IPS-NIHi11 (cell line): ENCODE measurements at places on chromosomes 13 and 19.

GRCh38 chr13:59547950-59548349, 615.8 kb downstream of the DIAPH3 start:
- DNase-seq, result no peak

DNA sequence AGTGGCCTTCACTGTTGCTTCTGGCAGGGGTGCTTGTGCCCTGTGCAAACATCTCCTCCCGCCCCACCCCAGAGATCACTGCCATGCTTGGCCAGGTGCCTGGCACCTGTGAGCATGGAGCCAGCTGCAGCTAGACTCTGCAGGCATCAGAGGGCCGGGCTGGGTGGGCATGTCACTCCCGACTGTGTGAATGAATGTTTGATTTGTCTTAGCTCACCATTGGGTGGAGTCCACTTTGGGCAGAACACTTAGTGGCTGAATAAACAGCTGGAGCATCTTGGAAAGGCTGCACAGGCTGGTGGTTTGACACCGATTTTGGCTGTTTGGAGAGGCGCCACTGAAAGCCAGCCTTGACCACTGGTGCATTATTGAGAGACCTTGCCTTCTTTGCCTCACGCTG, 267.3 kb downstream of the DLEU7 start:
- no peak for DNase-seq

DNA sequence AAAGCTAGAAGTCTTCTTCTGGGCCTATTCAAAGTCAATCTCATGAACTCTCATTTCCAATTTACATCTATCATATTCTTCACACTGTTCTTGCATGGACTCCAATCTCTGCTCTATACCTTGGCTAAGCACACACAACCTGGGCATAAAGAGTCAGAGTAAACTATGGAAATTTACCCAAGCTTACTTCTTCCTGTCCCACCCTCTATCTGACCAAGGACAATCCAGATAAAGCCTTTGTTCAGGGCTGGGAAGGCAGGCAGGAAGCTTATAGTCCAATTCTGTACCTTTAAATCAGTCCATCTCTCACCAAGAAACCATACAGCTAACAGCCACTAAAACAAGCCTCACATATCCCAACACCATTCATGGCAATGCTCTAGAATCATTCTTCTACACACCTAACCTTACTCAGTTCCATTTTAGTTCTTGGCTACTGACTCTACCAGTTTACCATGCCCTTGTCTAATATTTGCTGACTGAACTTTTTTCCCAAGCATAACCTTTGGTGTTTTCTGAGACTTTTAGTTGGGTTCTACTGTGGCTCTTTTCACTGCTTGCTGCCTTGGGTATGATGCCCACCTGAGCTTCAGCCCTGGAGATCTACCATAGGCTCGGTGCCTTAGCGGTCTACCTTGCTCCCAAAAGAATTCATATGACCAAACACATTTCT, 38.9 kb downstream of the N4BP2L2 start:
- no peak for DNase-seq

GRCh38 chr13:79445968-79446645, 34.8 kb upstream of the NDFIP2 start:
- peak; percentile 11 for DNase-seq

DNA sequence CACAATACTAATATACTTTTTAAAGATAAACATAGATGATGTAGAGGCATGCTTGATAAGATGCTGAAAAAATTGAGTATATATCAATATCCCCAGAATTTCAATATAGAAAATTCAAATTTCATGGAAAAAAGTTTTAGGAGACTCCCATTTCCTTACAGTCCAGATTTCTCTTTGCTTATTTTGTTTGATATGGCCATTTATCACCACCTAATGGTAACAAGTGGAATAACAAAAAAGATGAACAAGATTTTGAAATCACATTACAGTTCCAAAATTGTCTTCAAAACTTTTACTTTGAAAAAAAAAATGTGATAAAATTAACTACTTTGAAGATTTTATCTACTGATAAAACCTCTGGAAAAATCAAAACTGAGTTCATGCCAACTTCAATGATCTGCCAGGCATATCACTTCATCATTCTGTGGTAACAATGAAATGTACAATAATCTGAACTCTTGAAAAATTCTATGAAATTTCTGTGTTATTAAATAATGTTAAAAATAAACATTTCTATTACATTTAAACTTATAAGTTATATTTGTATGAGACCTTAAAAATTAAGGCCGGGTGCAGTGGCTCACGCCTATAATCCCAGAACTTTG, 17.5 kb downstream of the MIPEP start:
- DNase-seq, result peak; percentile 28

DNA sequence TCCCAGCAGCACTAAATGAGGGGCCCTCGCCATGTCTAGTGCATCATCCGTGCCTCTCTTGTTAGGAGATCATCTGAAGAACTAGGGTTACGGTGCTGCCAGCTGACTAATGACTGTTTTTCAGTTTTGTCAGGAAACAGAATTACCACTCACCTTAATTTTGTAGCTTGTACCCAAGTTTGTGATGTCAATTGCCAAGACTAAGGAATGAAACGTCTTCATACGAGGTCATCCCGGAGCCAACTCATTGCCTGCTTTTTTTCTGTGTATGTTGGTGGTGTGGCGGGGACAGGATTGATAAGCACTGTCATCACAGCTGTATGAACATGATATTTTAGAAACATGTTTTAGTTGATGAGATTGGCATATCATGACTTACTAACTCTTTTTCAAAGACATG, 100.6 kb downstream of the TNFRSF19 start:
- no peak for DNase-seq

DNA sequence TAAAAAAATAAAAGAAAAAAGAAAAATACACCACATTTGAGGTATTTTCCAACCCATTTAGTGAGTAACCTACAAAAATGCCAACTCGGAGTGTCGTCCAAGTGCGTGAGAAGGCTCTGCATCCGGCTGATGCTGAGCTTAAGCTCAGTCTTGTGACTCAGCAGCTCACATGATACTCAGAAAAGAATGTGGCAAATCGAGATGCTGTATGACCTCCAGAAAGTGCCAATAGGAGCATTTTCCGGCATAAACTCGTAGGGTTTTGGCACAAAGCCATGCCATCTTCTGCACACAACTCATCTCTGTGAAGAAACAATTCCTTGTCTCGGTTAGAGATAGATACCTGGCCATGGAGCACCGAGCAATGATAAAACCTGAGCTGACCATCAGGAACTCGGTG, 58.5 kb downstream of the TRPM4 start:
- no peak for DNase-seq

- no peak for DNase-seq
Observed at GRCh38 chr19:44684892-44685863, 13.8 kb upstream of the CEACAM16 start.

GRCh38 chr13:106533101-106533942, 2.1 kb downstream of the EFNB2 start:
- peak; percentile 62 for DNase-seq

DNA sequence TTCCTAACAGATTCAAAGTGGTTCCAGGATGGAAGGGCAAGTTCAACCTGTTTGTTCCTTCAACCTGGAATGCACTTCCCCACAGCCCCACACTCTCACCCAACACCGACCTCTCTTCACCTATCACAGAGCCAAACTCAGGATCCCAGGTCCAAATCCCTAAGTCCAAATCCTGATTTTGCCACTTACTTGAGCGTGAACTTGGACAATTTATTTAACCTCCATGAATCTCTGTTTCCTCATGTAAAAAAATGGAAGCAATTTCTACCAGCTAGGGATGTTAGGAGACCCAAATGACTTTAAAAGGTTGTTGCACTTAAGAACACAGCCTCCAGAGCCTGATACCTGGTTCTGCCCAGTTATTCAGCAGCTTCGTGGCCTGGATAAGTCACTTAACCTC, 5.4 kb upstream of the IGSF23 start:
- DNase-seq, result no peak

DNA sequence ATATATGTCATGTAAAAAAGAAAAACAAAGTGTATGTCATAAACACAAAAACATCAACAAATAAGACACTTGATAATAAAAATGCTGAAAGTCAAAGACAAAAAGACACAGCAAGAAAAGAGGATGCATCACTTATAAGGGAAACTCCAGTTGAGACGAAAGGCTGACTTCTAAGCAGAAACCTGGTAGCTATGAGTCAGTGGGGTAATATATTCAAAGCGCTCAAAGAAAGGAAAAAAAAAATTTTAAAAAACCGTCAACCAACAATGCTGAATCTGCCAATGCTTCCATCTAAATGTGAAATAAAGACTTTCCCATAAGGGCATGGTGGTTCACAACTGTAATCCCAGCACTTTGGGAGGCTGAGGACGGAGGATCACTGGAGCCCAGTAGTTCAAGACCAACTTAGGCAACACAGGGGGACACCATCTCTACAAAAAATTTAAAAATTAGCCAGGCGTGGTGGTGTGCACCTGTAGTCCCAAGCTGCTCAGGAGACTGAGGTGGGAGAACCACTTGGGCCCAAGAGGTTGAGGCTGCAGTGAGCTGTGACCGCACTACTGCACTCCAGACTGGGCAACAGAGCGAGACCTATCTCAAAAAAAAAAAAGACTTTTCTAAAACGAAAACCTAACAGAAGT, 24.0 kb downstream of the USP12 start:
- DNase-seq, result no peak

DNA sequence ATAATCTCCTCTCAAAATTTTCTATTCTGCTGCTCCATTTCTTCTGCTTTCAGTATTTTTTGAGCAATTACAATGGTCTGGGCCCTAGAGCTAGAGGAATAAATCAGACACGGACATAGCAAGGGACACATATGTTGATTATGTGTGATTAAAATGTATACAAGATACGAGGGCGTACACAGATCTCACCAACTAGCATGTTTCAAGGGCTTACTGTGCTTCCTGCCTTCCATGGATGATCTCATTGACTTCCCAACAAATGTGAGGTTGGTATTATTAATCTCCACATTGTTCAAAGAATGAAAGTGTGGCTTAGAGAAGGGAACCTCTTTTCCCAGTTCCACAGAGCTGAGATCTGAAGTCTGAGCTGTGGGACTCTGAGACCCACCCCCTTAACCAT, 9.1 kb downstream of the PLD3 start:
- DNase-seq, result no peak
